ENCODE measurements at places on chromosomes 6 and 20. TPM values are rescaled to one million over a fixed set of nuclear protein-coding genes. Genes with fewer than 3 reads are reported as not detected.

- DNase-seq = no peak
These were observed 197.1 kb upstream of the RIN2 start for GRCh38 chr20:19560881-19561480.

- no peak for DNase-seq
These were observed 45.8 kb upstream of the PAK5 start for GRCh38 chr20:9884666-9885065.

Gene ZSCAN26
- total RNA-seq = 7.3 TPM

- DNase-seq = no peak
These were observed 19.0 kb upstream of the TGM2 start for GRCh38 chr20:38184101-38184500.

GRCh38 chr20:24678351-24679106 lies 209.1 kb downstream of the SYNDIG1 start:
- no peak for DNase-seq

- DNase-seq = no peak
These were observed 25.9 kb upstream of the EFHC1 start for GRCh38 chr6:52394251-52394666.

DNA sequence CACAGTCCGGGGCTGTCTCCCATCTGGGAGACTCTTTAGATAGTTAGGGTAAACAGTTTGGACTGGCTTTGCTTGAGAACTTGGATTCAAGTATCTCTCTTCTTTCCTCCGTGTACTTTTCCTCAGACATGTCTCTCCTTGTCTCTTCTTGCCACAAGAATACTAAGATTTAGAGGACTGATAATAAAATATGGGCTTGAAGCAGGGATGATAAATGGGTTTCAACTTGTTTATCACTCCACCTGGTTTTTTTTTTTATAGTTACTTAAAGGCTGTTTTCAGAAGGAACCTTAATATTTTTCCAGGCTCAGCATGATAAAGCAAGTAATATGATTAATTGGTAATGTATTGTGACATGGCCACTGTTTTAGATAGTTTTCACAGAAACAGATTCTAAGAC lies 40.9 kb upstream of the KIF13A start:
- DNase-seq = no peak

Gene HAO1
- total RNA-seq = not detected

Gene MUC21
- not detected for total RNA-seq

DNA sequence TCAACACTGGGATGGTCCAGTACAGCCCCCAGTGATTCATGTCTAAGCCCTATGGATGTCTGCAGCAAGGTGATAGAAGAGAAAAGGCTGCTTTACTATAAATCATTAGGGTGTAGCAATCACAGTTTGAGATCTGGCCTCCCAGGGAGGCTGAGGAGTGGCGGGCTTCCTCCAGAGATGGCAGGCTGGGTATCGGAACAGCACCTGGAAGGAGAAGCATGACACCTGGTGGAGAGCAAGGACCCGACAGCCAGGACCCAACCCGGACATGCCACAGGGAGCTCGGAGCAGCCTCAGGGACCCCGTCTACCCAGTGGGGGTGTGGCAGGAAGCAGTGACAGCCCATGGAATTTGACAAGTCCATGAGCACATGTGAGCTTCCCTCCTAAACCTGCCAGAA lies 114.8 kb upstream of the CD93 start:
- DNase-seq = no peak

Gene LAMA2
- total RNA-seq = 2.2 TPM

Gene ELOVL4
- 3.9 TPM for total RNA-seq

DNA sequence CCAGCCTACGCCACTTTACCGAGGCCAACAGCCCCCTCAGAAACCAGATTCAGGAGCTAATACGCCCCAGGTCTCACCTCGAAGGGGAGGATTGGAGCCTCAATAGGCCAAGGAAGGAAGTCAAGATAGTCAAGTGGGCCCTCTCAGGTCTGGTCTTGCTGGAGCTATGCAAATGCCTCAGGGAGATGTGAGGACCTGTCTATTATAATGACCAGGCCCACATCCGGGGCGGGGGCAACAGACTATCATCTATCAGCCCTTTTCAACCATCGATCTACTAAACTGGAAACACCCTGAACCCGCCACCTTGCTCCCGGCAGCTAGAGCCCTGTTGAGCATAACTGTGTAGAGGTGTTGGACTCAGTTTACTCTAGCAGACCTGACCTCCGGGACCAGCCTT lies 12.7 kb upstream of the GSTA3 start:
- no peak for DNase-seq

Gene OOEP
- 0.40 TPM for total RNA-seq

GRCh38 chr6:145096846-145097245 lies 638.5 kb downstream of the EPM2A start:
- DNase-seq = no peak

Gene LSM2
- 22.5 TPM for total RNA-seq

- no peak for DNase-seq
These were observed 107.7 kb downstream of the ZDHHC14 start for GRCh38 chr6:157488716-157489118.

- DNase-seq = no peak
These were observed 106.7 kb downstream of the GPX5 start for GRCh38 chr6:28632326-28632851.

DNA sequence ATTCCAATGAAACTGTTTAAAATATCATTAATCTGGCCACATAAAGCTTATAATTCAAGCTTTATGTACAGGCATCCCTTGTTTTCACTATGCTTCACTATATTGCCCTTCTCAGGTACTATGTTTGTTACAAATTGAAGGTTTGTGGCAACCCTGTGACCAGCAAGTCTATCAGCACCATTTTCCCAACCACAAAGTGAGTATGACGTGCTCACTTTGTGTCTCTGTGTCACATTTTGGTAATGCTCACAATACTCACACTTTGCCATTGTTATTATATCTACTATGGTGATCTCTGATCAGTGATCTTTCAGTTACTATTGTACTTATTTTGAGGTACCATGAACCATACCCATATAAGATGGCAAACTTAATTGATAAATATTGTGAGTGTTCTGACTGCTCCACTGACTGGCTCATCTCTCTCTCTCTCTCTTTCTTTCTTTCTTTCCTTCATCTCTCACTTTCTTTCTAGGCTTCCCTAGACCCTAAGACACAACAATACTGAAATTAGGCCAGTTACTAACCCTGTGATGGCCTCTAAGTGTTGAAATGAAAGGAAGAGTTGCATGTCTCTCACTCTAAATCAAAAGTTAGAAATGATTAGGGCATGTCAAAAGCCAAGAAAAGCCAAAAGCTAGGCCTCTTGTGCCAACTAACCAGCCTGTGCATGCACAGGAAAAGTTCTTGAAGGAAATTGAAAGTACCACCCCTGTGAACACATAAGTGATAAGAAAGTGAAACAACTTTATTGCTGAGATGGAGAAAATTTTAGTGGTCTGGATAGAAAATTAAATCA lies 227.9 kb downstream of the BCAS1 start:
- DNase-seq = no peak

- DNase-seq = no peak
These were observed 44.2 kb downstream of the FGD2 start for GRCh38 chr6:37049758-37050044.

Gene FNDC11
- 0.99 TPM for total RNA-seq

- no peak for DNase-seq
These were observed 54.3 kb downstream of the SLC22A23 start for GRCh38 chr6:3402310-3403237.

DNA sequence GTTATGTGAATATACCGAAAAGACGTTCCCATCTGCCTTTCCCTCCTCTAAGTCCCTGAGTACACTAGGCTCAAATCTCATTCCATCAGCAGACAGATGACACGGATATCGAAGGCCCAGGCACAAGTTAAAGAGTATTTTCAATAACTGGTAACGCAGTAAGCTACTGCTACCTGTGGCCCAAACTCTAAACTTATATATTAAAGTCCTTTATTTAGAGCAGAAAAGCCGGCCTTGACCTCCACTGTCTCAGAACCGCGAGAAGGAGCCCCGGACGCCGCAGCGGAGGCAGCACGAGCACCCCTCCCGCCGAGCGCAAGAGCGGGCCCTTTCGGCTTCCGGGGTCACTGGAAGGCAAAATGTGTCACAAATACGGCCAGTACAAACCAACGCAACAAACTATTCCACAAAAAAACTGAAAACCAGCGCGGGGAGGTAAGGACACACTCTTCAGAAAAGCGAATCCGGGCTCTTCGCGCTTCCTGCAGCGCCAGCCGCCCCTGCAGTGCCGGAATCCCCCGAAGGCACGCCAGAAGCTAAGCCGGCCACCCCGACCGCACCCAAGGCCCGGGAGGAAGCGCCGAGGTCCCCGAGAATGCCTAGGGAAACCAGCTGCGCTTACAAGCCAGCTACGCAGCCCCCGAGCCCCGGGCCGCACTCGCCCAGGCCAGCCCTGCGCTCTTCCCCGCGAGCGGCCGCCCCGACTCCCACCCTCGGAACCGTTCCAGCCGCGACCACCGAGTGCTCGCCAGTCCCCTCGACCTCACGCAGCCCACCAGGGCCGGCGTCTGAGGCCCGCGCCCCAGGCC lies 681 bp downstream of the DIDO1 start:
- DNase-seq = peak; percentile 55

Gene CENPQ
- 2.0 TPM for total RNA-seq

Gene CLDN20
- not detected for total RNA-seq

DNA sequence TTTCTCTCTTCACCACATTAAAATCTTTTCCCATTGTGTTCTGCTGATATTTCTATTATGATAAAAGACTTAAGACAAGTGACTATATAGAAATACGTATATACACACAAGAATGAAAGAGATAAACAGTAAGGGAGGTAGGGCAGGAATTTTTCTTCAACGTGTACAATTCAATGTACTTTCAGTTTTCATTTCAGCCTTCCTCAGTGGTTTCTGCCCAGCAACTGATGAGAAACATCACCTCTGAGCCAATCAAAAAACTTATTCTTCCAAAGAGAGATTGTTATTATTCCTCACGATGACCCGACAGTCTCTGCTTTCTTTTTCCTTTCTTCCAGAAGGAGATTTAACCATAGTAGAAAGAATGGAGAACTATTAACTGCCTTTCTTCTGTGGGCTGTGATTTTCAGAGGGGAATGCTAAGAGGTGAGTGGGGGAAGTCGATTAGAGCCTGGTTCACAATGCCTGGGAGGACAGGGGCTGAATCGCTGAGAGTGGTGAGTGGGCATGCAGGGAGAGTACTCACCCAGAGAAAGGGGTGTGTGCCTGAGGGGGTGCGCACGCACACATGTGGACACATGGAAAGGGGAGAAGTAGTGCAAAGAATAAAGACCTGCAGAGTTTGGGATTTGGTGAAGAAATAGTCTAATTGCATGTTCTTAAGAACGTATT lies at the start of gene BTN3A1:
Gene BTN3A1 (plus strand): TSS at position 289 of the 672 bp plus-strand sequence. CDS start 3,289 bp downstream, outside the sequence.
- peak; percentile 48 for DNase-seq

DNA sequence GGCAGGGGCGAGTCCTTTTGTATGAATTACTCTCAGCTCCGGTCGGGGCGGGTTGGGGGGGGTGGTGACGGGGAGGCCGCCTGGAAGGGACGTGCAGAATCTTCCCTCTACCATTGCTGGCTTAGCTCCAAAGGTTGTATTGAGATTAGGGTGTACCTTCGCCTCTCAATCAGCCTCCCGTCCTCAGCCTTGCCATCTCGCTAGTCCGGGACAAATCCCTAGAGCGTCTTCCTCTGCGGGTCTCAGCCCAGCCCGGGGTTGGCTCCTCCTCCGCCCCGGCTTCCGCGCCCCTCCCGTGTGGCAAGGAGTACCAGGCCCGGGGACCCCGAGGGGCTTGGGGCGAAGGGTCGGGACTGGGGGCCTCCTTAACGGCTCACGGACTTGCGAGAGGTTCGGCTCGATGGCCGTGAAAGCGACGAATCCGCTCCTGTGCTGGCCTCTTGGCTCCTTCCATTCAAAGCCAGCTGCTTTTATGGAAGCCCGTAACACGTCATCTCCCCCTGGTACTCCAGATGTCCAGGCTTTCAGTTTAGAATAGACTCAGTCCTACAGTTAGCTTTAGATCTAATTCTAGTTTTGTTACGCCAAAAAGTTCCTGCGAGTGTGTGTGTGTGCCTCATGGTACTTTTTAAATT lies 636 bp upstream of the EEF1A1 start:
- DNase-seq = no peak

Gene ZC3H12D
- total RNA-seq = 219 TPM

DNA sequence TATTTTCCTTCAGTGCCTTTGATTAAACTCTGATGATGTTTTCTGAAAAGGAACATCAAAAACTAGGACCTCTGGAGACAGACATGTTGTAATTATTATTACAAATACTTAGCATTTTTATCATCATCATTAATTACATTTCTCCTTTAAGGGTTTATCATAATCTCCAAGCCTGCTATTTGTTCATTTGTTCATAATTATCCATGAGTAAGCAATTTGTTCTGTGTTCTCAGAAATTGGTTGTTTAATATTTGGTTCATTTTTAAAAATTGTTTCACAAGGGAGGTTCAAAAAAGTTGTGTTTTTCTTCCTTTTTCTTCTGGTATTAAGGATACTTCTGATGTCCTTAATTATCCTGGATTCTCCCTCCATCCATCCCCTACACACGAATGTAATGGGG lies 850.2 kb upstream of the FLRT3 start:
- DNase-seq = no peak

Gene TTK
- 0.85 TPM for total RNA-seq

DNA sequence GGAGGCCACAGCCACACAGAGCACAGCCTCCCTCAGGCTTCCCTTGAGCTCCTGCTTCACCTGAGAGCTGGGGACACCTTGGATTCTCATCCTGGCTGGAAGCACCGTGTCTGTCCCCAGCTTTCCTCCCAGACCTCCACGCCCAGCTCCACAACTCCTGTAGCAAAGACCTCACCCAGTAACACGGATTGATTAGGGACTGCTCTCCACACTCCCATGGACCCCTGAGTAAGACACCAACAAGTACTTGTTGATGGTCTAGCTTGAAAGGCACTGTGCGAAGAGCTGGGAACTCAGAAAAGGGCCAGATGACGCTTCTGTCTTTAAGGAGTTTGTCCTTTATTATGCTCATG lies 109.6 kb downstream of the DLL1 start:
- no peak for DNase-seq

DNA sequence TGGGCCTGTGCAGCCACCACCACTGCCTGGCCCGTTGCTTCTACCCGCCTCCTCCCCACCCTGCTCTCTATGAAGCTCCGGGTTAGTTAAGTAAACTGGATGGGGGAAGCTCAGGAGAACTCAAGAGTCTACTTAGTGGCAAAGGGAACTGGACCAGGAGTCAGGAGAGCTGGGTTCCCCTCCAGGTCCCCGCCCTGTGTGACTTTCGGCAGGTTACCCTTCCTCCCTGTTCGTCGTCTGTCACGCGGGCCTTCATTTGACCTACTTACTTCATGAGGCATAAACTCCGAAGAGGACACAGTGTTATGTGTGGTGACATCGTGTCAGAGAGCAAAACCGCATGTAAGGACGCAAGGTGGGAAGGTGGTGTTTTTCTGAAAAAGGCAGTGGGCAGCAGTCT lies 75.3 kb downstream of the TCP11 start:
- DNase-seq = no peak

DNA sequence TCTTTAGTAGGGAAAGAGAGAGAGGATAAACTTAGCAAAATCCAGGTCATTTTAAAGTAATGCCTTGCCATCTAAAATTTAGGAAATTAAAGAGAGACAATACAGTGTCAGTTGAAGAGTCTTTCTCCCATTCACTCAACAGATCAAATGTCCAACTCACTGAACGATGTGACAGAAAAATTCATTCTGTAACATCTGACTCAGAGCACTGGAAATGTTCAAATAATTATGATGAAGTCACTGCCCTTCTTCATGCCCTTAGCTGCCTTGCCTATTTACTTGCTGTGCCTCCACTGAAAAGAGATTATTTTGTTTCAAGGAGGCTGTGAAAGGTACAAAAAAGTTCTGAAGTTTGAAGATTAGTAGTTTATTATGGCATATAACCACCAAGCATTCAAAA lies 434.8 kb downstream of the ADGRB3 start:
- no peak for DNase-seq

Measured in T-helper 17 cell (primary cell).